ENCODE measurements at places on chromosomes 2 and 18. TPM values are rescaled to one million over a fixed set of nuclear protein-coding genes. Genes with fewer than 3 reads are reported as not detected.

Gene IL1RL1
- total RNA-seq = not detected

Gene RTP5
- not detected for total RNA-seq

Gene DCDC2C
- not detected for total RNA-seq

Gene SERPINB3
- total RNA-seq = not detected

Gene LYG2
- not detected for total RNA-seq

Gene SCN2A
- total RNA-seq = 0.44 TPM

Gene ASB18
- total RNA-seq = not detected

Gene FOXI3
- not detected for total RNA-seq

Gene CNGA3
- not detected for total RNA-seq

Gene SKOR2
- not detected for total RNA-seq

Gene CD8B
- not detected for total RNA-seq

Gene C2orf92
- total RNA-seq = not detected

Gene FHOD3
- 13.1 TPM for total RNA-seq

Gene NFE2L2
- total RNA-seq = 66.0 TPM

Gene SLC9A4
- not detected for total RNA-seq

Gene POMC
- not detected for total RNA-seq

Gene PLCD4
- 0.39 TPM for total RNA-seq

Gene GREB1L
- total RNA-seq = 3.9 TPM

Gene ALPG
- not detected for total RNA-seq

Gene UGT1A7
- total RNA-seq = not detected

Gene MERTK
- total RNA-seq = not detected

Gene ITGA4
- 47.6 TPM for total RNA-seq

Gene REEP1
- total RNA-seq = 2.5 TPM

Gene REL
- total RNA-seq = 1.4 TPM

Gene DCAF17
- 10.7 TPM for total RNA-seq

Gene STON1
- 3.7 TPM for total RNA-seq

Gene CRYGA
- not detected for total RNA-seq

Gene FSHR
- not detected for total RNA-seq

Gene EGR4
- not detected for total RNA-seq

Gene DSC1
- not detected for total RNA-seq

Gene ELOA2
- not detected for total RNA-seq

Gene SKA1
- total RNA-seq = 37.5 TPM

Gene PFN4
- total RNA-seq = 0.12 TPM

Gene CFAP210
- not detected for total RNA-seq

Gene IL37
- not detected for total RNA-seq

Gene ASB1
- total RNA-seq = 17.2 TPM

Gene CRYGC
- total RNA-seq = not detected

Gene PCARE
- not detected for total RNA-seq

Gene MAP3K19
- not detected for total RNA-seq

Gene C2orf15
- total RNA-seq = 0.39 TPM

Gene FBXO41
- total RNA-seq = 2.2 TPM

Gene NOTO
- total RNA-seq = not detected

Gene MOGAT1
- total RNA-seq = not detected

Gene CAPN14
- total RNA-seq = 1.0 TPM

Gene OR6B2
- total RNA-seq = not detected

Gene ATOH8
- 43.0 TPM for total RNA-seq

Gene BUB1
- 82.4 TPM for total RNA-seq

Gene SERPINB12
- not detected for total RNA-seq

Gene LRP2
- not detected for total RNA-seq

Gene CD302
- total RNA-seq = 7.4 TPM

Gene DBI
- 195 TPM for total RNA-seq

Gene ABCG5
- total RNA-seq = not detected

Gene SCYGR4
- total RNA-seq = not detected

Data from M059J (cell line).